Heart left ventricle (tissue), 16 donors: ENCODE measurements at places on chromosomes 4 and X. TPM values are rescaled to one million over a fixed set of nuclear protein-coding genes. Genes with fewer than 3 reads are reported as not detected.

DNA sequence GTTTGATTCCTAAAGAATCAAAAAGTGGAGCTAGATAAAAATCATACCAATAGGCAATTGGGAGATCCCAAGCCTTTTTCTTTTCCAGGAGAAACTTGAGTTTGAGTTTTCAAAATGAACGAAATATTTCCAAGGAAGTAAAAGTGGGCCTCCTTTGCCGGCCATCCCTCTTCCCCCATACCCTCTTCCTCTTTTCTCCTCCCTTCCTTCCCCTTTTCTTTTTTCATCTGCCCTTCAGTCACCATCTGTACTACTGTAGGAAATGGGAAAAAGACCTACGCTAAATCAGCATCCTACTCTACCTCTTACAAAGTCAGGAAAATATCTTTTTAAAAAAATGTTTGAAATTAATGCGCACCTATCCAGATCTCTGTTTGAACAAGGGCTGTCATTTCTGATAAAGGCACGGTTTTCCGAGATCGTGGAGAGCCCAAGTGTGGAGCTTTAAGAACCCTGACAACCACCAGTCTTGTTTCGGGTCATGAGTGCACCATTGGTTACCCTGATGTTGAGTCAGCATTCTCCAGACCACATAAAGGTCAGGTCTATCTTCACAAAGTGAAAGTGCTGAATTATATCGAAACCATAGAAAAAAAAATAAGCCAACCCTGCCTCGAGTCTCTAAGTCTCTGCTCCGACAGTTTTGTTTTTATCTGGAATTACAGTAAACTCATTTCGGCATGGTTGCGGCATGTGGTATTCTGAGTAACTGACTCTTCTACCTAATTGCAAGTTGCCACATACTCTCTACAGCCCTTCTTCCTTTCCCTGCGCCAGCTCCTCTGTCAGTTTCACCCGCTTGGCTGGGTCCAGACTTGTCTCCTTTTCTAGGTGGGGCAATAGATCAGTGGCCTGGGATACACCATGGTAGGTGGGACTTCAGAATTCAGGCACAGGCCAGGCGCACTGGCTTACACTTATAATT lies 140.2 kb upstream of the KLF3 start:
- DNase-seq: no peak

- no peak for DNase-seq
Observed at GRCh38 chr4:1959104-1959384, 49.7 kb downstream of the NELFA start.

The RNF128 gene
- 0.14 TPM for total RNA-seq

The CLGN gene
- total RNA-seq: 86.4 TPM

GRCh38 chr4:17552427-17552826 lies 24.6 kb upstream of the LAP3 start:
- DNase-seq: no peak

GRCh38 chr4:43047058-43047457 lies 154.5 kb downstream of the GRXCR1 start:
- DNase-seq: no peak

DNA sequence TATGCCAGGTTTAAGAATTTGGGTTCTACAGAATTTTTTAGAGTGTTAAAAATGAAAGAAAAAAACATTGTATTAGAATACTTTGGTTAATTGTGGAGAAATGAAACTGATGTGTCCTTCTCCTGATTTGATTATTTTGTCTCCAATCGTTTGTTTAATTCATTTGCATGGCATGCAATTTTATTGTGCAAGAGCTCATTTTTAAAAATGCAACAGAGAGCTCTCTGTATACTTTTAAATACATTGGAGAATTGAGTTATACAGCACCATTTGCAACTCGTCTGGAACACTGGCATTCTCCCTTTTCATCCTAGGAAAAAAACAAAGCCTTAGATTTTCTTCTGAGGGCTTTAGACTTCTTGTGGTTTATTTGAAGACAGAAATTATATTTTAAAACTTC lies 689 bp downstream of the EXOC1L start:
- DNase-seq: no peak

The CCDC149 gene
- total RNA-seq: 14.7 TPM

The IL2RG gene
- total RNA-seq: 1.00 TPM

- DNase-seq: no peak
Observed at GRCh38 chr4:130486186-130486585, 1390.2 kb downstream of the C4orf33 start.

- peak; percentile 79 for DNase-seq
Observed at GRCh38 chrX:17374619-17375366, at the start of gene NHS. NHS (plus strand) TSS chrX:17375200; CDS start chrX:17375758, 558 bp downstream.
